ENCODE measurements at places on chromosomes 2 and 18.
A peak's percentile ranks its signal among the peaks of the same experiment; 100 is the strongest.

- DNase-seq: no peak
Measured at GRCh38 chr2:60091894-60092293, 461.6 kb downstream of the BCL11A start.

- DNase-seq: no peak
Measured at GRCh38 chr2:101961338-101962191, 30.2 kb upstream of the IL1R2 start.

DNA sequence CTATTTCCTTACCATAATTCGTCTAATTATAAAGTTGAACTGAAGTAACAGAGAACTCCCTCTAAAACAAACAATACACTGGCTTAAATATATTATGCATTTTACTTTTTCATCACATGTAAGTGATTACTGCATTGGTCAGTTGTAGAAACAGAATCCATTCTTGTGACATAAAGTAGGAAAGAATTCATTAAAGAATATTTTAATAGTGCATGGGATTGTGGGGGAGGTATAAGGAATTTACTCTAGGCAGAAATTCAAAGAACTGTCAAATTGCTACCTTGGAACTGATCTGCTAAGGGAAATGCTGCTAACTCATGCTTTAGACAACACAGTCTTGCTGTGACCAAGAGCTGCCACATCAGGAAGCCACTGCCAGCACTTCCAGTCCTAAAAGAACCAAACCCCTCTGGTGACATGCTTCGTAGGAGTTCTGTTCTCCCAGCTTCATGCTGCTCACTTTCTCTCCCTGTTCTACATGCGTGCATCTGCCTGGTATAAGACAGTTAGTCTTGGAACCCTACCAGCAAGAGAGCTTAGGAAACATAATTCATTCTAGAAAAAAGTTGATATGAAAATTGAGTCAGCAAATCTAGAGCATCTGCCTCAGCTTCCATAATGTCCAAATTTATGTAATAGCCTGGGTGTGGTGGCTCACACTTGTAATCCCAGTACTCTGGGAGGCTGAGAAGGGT lies 1137.6 kb upstream of the NXPH2 start:
- no peak for DNase-seq

DNA sequence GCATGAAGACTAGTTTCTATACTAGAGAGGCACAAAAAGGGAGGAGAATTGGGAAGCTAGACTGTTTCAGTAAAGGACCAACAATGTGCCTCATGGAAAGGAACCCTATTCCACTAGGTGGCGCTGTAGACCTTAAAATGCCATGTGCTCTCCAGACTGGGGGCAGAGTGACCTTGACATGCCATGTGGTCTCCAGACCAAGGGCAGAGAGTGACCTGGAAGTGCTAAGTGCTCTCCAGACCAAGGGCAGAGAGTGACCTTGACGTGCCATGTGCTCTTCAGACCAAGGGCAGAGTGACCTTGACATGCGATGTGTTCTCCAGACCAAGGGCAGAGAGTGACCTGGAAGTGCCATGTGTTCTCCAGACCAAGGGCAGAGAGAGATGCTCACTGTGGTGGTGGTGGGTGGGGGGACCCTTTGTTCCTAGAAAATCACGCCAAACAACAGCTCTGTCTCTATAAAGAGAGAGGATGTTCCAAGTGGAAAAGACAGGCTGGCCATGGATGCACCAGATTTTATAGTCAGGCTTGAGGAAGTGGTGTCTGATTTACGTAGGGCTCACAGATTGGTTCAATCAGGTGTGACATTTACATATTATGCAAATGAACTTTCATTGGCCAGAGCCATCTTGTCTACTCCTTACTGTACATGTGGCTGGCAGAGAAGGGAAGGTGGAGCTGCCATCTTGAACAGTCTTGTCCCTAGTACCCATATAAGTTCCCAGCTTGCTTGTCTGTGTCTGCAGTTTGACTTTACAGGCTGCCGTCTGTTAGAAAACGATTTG lies 344.0 kb upstream of the DDX18 start:
- peak; percentile 2 for DNase-seq

DNA sequence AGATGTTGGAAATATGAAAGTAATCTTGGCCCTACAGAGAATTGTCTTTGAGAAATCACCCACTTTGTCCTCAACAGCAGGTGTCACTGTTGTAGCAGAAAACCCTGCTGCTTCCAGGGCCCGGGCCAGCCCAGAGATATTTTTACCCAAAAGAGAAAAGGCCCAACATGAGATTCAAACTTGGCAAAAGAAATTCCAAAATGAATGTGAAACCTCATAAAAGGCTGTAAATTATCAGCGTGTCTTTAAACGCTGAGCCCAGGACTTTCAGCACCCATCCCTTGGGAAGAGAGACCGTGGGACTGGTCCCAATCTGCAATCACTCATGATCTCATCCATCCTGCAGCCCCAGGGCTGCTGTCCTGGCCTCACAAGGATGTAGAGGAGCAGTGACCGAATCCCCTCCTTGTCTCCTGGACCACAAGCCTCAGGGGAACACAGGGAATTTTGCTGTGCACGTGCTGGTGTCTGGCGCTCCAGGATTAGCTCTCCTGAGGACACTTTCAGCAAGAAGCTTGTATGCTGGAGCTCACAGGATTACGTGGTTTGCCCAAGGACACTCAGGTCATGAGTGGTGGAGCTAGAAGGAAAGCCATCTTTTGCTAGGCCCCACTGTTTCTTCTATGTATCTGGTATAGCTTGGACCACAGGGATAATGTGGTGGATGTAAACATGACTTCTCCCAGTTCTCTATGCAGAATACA lies 202.1 kb downstream of the RNF144A start:
- DNase-seq: no peak

- no peak for DNase-seq
Measured at GRCh38 chr2:69020496-69021426, 7.8 kb downstream of the ANTXR1 start.

DNA sequence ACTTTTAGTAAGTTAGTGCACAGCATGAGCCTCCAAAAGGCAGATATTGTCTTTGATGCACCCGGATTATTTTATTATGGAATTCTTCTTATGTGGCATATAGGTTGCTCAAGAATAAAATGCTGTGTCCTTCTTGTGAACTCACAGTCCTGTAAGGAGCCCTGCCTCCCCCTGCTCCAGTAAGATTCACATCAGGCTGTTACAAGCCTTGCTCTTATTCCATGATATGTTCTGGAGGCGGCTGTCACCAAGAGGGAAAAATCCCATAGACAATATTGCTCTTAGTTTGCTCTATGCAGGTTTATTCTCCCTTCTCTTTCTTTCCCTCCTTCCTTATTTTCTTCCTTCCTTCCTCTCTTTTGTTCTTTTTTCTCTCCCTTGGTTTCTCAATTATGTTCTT lies 182.3 kb downstream of the MYT1L start:
- no peak for DNase-seq

- DNase-seq: no peak
Measured at GRCh38 chr2:133053541-133053940, 383.5 kb upstream of the LYPD1 start.

DNA sequence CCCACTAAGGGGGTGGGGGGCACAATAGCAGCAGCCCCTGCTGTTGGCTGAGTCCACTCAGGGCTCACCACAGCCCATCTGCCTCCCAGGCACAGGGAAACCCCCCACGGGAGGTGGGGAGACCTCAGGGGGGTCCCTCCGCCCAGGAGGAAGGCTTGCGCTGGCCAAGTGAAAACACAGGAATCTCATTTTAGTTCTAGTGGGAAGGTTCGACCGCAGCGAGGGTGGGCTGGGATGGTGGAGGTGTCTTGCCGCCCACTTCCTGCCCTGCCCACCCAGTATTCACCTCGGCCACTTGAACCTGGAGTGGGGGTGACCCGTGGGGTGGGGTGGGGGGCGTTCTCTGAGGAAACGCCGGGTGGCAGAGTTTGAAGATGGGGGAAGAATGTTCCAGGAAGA lies 6.9 kb upstream of the BOK start:
- no peak for DNase-seq

GRCh38 chr18:45635893-45636509 lies 20.7 kb downstream of the SLC14A2 start:
- no peak for DNase-seq

- DNase-seq: no peak
Measured at GRCh38 chr2:4908461-4908860, 783.7 kb upstream of the SOX11 start.

GRCh38 chr2:239790721-239791120 lies 234.4 kb downstream of the NDUFA10 start:
- DNase-seq: no peak

DNA sequence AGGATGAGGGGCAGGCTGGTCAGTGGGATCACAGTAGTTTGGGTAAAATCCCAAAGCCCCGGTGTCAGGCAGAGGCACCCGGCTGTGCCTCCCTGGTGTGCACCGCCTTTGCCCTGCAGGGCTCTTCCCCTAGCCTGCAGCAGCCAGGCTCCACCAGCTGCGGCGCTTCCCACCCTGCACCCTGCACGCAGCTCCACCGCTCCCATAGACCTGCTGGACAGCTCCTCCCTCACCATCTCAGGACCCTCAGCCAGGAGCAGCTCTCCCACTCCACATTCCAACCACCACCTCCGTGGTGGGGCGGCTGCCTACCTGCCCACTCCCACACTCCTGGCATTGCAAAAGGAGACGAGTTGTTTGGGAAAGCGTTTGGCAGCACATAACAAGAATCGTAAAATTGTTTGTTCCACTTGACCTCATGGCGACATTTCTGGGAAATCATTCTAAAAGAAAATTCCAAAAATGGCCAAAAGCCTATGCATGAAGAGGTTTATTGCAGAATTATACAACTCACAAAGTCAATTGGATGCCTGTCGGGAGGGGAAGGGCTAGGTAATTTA lies 287.4 kb upstream of the HDAC4 start:
- DNase-seq: no peak

DNA sequence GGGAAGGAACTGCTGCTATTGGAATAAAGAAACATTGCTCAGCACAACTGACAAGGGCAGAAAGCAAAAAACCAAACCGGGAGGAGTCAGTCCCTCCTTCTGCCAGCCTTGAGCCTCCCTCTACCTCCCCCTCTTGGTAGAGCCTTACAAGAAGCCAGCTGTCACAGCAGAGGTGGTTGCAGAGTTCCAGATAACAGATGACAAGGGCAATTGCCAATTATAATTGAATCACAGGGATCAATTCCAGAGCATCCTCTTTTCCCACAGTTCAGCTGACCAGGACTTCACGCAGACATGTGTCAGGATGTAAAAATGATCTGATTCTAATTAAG lies 548.2 kb upstream of the LRRTM1 start:
- DNase-seq: no peak

GRCh38 chr2:96547731-96548171 lies 11.2 kb downstream of the ARID5A start:
- DNase-seq: no peak

- DNase-seq: no peak
Measured at GRCh38 chr2:186189816-186190215, 296.2 kb upstream of the ZC3H15 start.

GRCh38 chr18:58536202-58536516 lies 92.7 kb downstream of the ALPK2 start:
- no peak for DNase-seq

- no peak for DNase-seq
Measured at GRCh38 chr2:236833501-236834073, 252.1 kb upstream of the COPS8 start.

DNA sequence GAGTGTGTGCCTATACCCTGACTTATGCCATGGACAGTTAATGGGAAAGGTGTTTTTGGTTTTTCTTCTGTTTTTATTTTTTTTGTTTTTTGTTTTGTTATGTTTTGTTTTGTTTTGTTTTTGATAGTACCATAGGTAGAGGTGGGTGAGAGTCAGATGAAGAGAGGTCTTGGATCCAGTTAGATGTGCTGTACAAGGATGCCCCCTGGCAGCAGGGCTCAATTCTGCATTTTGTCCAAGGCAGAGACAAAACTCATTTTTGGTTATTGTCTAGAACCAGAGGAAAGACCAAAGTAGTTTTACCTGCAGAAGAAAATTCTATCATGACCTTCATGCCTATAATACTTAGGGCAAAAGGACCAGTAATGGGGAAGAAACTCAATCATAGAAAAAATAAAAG lies 48.5 kb downstream of the SLC5A7 start:
- DNase-seq: no peak

DNA sequence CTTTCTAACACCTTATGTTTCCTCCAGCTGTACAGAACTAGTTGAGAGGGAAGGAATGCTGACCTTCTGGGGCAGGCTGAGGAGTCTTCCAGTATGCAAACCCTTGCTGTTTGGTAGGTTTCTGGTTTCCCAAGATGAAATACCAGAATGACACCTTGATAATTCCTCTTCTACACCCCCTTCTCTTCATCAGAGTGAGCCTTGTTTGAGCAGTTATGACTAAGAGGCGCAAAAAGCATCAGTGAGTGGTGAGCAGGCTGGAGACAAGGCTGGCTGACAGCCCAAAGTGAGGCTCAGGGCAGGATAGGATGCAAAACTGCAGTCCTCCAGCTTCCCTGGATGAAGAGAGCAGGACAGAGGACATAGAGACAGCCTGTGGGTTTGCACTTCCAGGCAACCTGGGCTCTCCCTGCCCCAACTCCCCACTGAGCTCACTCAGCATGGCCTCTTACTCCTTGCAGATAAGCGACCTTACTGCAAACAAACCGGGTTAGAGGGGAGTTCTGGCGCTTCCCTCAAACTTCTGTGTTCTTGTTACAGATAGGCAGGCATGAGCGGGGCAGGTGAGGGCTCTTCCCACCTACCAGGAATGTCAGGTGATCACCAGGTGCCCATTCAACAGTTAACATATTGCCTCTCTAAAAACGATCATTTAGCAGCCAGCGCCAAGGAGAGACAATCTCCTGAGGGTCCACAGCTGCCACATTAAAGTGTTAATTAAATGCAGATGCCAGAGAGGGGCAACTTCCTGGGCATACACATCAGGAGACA lies 5.4 kb downstream of the MPPE1 start:
- DNase-seq: no peak

DNA sequence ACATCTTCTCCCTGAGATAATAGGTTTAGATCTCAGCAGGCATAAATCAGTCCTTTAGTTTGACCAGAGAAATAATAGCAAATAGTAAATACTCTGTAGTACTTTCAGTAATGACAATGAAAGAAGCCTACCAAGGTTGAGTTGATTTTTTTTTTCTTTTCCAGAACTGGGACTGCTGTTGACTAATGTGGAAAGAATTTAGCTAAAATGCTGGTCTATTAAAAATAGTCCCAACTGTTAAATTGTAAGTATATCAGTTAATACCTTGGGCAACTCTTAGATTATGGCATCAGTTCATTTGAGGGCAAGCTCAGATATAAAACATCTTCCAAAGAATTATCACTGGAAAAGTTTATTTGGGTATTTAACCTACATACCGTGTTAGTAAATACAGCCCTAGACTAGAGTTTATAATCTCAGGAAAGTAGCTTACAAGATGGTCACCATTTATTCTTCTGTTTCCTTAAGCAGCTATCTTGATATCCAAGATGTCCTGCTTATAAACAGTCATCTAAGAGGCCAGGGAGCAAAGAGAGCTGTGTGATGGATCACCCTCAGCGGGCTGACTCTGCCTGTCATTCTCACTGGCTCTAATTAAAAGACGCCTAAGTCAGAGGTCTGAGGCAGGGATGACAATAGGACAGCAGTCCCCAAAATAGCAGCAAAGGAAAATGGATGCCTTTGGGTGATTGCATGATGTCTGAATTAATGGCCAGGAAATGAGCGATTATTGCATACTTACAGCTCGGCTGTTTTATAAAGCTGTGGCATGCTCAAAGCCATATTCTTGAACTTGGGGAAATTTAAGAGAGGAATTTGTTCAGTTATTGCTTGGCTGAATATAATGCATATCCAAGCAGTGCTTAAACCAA lies 121.3 kb downstream of the MTX2 start:
- no peak for DNase-seq

GRCh38 chr18:45602926-45603325 lies 12.3 kb upstream of the SLC14A2 start:
- DNase-seq: no peak

GRCh38 chr2:18154259-18154658 lies 275.8 kb downstream of the KCNS3 start:
- no peak for DNase-seq
